Epithelial cell of proximal tubule (primary cell): ENCODE measurements at places on chromosomes 6 and 20.

GRCh38 chr6:45129051-45129450 lies 199.1 kb upstream of the RUNX2 start:
- no peak for DNase-seq

- DNase-seq, result no peak
These were observed 172.8 kb upstream of the PMEPA1 start for GRCh38 chr20:57882451-57883161.

GRCh38 chr20:20956513-20956931 lies 149.6 kb downstream of the LINC00237 start:
- DNase-seq, result no peak

GRCh38 chr6:44463728-44464450 lies 76.4 kb downstream of the CDC5L start:
- DNase-seq, result no peak

GRCh38 chr20:56922497-56922896 lies 293.4 kb downstream of the TFAP2C start:
- no peak for DNase-seq

DNA sequence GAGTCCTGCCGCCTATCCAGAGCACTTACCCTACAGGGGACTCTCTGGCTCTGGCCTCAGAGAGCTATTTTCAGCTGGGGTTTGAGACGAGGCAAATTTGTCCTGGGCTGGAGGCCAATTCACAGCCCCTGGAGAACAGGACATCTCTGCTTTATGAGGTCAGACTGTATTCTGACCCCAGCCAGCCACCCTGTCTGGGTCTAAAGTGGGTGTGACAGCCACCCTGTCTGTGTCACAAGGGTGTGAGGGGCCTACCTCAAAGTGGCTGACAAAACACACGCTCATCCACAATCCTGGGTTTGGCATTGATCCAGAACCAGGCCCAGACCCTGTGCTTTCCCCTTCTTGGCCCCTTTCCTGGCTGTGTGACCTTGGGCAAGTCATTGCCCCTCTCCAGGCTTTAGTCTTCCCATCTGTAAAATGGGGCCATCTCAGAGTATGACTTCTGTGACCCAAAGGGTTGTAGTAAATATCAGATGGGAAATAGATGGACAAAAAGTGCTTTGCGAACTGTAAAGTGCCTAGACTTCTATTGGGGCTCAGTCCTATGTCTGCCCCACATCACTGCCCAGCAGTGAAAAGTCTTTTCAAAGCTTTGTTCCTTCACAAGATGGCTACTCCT lies 44.1 kb upstream of the TGM2 start:
- no peak for DNase-seq
